ENCODE measurements at places on chromosomes 7 and 10. TPM values are rescaled to one million over a fixed set of nuclear protein-coding genes. Genes with fewer than 3 reads are reported as not detected.
A peak's percentile ranks its signal among the peaks of the same experiment; 100 is the strongest.

GRCh38 chr10:63675171-63675570 is 154.0 kb downstream of the REEP3 start:
- DNase-seq, result no peak

The IDI2 gene
- total RNA-seq, result not detected

- peak; percentile 14 for DNase-seq
These were observed 48.3 kb downstream of the PDGFA start for GRCh38 chr7:471191-471865.

DNA sequence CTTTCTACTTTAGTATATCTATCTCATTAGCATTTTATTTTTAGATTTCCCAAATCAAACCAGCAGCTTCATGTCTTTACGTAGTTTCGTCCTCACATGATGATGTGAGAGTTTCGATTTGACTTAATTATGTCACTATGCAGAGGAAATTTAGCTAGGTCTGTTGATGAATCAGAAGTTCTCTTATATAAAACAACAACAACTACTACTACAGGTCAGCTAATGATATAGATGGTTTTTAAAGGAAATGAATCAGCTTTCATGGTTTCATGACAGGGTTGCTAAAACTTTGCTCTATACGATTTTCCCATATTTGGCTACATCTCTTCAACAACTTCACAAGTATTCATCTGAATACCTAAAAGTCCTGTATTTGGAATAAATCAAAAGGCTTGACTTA is 28.6 kb downstream of the JAZF1 start:
- no peak for DNase-seq

DNA sequence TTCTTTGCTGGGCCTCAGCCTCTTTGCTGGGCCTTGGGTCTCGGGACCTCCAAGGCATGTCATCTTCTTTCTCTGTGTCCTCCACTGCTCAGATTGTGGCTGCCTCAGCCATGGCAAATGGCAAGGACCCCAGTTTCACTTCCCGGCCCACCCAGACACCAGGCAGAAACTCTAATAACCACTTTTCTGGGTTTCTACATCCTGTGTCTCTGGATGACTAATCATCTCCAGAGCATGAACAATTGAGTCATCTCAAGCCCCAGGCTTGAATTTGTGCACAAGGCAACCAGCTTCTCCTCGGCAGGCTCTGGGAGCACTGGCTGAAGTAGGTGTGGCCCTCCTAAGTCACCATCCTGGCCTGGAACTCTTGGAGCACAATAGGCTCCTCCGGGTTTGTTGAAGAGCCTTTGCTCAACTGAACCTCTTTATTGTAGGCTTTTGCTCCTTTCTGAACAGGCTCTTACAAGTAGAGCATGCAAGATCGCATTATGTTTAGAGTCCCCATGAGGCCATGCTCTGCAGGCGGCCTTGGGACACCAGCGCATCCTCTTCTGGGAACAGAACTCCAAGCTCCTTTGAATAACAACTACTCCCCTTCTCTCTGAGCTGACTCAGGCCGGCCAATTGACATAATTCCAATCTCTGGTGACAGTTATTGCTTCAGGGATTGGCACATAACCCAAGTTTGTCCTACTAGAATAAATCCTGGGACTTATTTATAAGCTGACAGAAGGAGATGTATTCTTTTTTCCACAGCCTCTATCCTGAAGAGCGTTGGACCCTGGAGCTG is 218.1 kb downstream of the WDR11 start:
- no peak for DNase-seq

The GIMAP2 gene
- 6.8 TPM for total RNA-seq

The CDH23 gene
- 2.2 TPM for total RNA-seq

DNA sequence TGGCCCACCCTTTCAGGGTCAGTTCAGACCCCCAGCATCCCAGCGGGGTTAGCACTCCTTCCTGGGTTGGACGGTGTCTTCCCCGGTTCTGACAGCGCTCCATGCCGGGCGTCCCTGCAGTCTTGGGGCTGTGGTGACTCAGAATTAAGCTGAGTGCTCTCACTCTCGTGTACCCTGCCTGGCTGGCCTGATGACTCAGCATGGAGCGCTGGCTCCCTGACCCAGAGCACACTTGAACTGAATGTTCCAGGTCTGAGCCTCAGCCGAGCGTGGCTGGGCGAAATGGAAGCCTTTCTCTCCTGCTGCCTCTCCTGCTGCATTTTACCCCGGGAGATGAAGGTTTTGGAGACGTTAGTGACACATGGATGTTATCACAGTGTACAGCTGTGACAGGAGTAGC is 7.1 kb downstream of the BAG3 start:
- peak; percentile 78 for DNase-seq

DNA sequence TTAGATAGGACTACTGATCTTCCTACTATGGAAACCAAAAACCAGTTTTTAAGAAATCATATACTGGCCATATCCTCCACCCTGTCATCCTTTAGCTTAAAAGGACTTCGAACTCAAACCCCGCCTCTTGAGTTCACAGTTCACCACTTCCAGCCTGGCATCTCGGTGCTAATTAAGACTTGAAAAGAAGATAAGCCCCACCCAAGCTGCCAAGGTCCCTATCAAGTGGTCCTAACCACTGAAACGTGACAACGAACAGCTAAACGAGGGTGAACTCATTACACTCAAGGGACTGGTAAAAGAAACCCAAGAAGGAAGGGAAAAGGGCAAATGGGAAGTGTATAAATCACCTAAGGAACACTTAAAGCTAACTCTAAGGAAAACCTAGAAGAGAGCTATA is 16.1 kb downstream of the COL17A1 start:
- DNase-seq, result peak; percentile 51

- DNase-seq, result no peak
These were observed 75.1 kb downstream of the DGKI start for GRCh38 chr7:137771679-137772078.

DNA sequence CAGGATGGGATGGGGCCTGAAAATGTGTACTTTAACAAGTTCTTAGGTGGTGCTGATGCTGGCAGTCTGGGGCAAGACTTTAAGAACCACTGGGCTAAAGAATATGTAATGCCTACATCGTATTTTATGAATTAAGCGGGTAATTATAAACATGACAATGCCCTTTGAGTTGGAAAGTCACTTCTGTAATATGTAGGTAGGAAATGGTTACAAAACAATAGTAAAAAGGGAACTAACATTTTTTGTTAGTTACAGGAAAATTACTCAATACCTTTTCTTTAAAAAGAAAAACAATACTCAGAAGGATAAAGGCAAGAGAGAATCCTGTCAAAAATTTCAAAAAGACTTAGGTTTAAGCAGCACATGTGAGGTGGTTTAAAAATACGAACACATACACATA is 48.3 kb upstream of the STEAP4 start:
- DNase-seq, result no peak

- DNase-seq, result no peak
These were observed at the start of gene NXPH1 for GRCh38 chr7:8433477-8434289. Gene NXPH1, plus strand, starts transcription at chr7:8433609.

GRCh38 chr10:115018185-115018931 is 74.8 kb upstream of the ATRNL1 start:
- DNase-seq, result no peak

GRCh38 chr7:137953665-137954470 is 48.0 kb downstream of the CREB3L2 start:
- DNase-seq, result no peak
